ENCODE measurements at places on chromosomes 5 and 9.

DNA sequence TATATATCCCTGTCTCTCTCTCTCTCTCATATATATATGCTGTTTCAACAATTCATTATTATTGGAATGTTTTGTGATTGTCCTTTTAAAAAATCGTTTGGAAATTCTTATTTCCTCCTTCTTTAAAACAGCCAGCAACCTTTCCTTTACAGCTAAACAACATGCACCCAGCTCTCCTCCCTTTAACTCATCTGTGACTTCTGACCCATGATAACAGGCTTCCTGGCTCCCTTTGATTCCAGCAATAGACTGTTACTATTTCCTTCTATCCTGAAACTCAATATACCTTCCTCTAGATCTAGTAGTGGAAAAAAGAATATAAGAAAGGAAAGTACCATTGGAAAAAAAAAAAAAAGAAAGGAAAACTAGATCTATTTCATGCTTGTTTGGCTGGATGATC lies 254.7 kb upstream of the RGMB start:
- DNase-seq: no peak

- DNase-seq: no peak
These were observed 13.3 kb upstream of the SEPTIN8 start for GRCh38 chr5:132790201-132790865.

- DNase-seq: no peak
These were observed 14.5 kb upstream of the LPCAT1 start for GRCh38 chr5:1538276-1538675.

DNA sequence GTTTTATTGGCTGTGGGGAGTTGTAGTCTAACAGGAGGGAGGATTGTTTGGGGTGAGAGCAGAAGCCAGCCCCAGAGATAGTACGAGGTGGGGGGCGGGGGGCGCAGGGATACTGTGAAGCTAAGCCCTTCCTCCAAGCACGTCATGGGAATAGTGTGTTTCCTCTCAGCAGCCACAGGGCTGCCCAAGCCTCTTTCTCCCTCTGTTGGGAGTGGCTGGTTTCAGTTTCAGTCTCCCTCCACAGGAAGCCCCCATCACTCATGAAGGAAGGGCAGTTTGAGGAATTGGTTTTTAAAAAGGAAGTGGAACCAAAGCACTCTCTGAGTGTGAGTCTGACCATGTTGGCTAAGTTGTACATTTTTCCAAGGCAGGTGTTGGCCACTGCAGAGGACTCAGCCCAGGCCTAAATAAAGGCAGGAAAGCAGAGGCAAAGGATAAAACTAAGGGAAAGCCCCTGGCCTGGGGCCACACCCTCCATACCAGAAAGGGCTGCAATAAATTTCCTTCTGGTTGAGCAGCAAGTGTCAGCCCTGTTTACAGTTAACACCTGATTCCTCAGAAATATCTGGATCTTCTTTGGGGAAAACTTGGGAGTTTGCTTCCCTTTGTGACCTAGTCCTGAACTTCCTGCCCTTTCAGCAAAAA lies 3.2 kb downstream of the RAB24 start:
- peak; percentile 88 for DNase-seq

DNA sequence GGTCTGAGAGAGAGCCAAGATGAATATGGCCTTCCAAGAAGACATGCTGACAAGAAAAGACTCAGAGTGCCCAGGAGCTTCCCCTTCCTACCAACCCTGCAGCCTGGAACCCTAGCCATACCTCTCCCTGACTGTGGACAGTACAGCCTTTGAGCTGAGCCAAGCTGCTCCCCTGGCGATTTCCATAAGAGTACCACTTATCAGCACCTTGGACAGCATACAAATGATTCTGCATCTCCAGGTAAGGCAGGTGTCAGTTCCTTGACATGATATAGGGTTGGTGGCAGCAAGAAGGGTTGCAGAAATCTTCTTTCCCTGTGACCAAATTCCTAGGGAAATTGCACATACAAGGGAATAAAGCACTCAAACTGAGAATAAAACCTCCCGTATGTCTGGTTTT lies 58.3 kb downstream of the MFAP3 start:
- no peak for DNase-seq

GRCh38 chr5:146909255-146910068 lies 30.9 kb upstream of the PPP2R2B start:
- DNase-seq: no peak

DNA sequence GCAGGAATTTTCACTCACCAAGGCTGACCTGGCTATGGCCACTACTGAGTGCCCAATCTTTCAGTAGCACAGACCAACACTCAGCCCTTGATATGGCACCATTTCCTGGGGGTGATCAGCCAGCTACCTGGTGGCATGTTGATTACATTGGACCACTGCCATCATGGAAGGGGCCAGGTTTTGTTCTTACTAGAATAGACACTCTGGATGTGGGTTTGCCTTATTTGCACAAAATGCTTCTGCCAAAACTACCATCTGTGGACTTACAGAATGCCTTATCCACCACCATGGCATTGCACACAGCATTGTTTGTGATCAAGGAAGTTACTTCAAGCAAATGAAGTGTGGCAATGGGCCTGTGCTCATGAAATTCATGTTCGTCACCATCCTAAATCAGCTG lies 69.7 kb upstream of the SH3GL2 start:
- no peak for DNase-seq

- DNase-seq: no peak
These were observed 22.7 kb upstream of the UNC5A start for GRCh38 chr5:176787676-176788075.

GRCh38 chr9:127612939-127613582 lies 984 bp downstream of the STXBP1 start:
- DNase-seq: peak; percentile 73

- DNase-seq: peak; percentile 24
These were observed 13.2 kb upstream of the ADRA1B start for GRCh38 chr5:159903131-159903530.

GRCh38 chr5:1883120-1883924 lies 597 bp upstream of the IRX4 start:
- no peak for DNase-seq

DNA sequence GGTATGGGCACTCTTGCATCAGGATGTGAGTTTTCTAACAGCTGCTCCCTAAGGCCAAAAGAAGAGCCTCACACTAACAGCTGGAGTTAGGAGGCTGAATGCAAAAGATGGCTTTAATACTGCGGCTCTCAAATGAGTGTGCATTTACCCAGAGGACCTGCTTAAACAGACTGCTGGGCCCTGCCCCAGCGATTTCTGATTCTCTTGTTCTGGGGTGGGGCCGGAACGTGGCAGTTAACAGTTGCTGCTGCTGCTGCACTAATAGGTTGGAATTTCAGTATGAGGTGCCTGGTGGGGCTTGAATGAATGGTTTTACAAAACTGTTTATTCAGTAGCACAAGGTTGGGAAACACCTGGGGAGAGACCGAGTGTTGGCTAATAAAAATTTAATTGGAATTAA lies 26.1 kb downstream of the HMGCR start:
- no peak for DNase-seq

GRCh38 chr5:78511121-78511906 lies 137.3 kb downstream of the LHFPL2 start:
- no peak for DNase-seq

DNA sequence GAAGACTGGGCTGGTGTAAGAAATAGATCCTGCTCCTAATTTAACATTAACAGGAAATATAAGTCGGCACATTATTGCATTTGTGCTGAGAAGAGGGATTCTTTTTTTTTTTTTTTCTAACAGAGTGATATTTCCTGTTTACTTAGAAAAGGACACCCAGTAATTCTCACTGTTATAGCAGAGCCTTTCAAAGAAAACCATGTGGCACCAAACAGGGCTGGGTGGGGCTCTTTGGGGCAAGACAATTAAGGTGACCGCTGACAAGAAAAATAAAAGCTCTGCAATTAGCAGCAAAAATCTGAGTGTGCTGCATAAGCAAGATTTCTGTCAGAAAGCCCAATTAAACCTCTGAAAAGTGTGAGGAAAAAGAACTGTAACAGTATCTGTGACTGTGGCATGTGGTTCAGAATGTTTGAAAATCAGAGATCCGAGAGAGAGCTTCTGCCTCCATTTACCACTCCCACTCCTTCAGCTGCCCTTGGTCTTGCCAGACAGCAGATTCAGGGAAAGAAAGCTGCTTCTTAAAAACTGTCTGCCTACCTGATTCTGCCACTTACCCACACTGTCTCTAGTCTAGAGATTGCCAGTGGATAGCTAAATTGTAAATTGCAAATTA lies 77.1 kb upstream of the IQGAP2 start:
- no peak for DNase-seq

DNA sequence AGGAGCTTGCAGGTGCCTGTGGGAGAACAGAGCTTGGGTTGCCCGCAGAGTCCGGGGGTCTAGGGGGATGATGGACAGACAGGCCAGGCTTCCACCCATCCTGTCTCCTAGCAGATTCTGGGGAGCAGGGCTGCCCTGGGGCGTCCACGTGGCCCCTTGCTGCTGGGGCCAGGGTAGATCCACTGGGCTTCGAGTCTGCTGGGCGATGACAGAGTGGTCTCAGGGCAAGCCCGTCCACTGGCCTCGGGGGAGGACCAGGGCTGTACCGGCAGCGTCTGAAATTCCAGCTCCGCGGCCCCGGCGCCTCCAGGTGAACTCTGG lies 124.2 kb upstream of the IRX4 start:
- DNase-seq: no peak

- DNase-seq: peak; percentile 47
These were observed 283.3 kb upstream of the TUT7 start for GRCh38 chr9:86637515-86637914.

- no peak for DNase-seq
These were observed 547.0 kb upstream of the COX7C start for GRCh38 chr5:86070719-86071118.

GRCh38 chr5:62065050-62065449 lies 241.0 kb upstream of the KIF2A start:
- no peak for DNase-seq

- peak; percentile 47 for DNase-seq
These were observed 107.1 kb downstream of the OXCT1 start for GRCh38 chr5:41763081-41763480.

Data from iris pigment epithelial cell (primary cell).